ENCODE measurements at places on chromosomes 2 and 18.

GRCh38 chr2:166229678-166230023 is 101.8 kb upstream of the SCN1A start:
- DNase-seq, result no peak

DNA sequence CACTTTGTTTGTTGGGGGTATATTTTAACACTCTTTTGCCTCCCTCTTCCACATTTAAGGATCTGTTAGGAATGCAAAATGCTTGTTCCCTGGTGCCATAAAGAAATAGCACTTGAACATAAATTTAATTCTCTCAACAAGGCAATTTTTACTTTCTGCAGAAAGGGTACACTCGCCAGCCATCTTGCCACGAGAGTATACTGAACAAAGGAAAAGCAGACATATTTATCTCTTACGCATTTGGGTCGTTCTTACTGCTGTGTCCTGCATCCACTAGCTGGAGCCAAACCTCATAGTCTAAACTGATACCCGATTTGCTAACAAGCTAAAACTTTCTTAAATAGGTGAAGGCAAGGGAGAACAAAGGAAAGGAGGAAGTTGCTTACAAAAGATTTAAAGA is 129.5 kb downstream of the B3GNT2 start:
- DNase-seq, result no peak

DNA sequence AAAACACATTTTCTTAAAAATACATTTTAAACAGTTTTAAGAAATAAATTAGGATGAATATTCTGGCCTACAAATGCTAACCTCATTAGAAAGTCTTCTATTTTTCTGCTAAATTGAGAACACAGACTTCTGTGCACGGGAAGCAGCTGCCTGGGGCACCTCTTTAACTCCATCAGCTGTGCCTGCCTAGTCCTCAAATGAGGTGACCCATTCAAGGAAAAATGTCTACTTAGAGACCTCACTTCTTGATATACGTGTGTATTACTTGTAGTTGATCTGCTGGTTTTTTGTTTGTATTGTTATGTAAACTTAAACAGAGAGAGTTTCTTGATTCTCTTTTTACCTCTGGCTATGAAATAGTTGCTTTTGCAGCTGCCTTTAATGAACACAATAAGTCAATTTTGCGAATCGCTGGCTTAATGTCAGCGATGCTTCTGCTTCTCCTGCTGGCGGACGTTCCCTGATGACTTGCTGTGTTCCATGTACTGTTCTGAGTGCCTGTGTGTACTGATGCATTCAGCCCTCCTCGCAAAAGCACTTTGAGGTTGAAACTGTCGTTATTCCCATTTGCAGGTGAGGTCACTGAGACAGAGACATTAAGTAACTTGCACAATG is 88.7 kb upstream of the TXNDC2 start:
- no peak for DNase-seq

DNA sequence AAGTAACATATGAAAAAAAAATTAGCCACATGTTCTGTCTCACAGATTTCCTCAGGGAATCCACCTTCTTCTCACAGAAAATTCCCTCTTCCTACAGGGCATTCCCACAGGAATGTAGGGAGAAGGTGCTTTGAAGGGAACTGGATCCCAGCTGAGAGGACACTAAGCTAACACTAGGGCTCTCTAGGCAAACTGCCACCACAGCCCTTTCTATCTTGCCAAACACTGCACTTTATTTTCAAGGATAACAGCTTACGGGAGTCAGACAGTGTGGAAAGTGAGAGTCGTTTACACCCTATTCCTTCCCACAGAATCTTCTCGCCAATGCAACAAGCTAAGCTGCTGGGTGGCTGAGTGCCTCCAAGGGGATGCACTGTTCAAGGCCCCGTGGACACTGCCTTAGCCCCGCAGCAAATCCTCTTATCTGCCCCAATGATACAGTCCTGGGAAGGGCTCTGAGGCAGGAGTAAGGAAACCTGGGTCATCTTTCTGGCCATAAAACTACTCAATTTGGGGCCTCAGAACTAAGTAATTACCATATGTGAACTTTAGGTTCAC is 76.9 kb downstream of the CCDC93 start:
- no peak for DNase-seq

- DNase-seq, result no peak
Observed at GRCh38 chr18:70448588-70448987, 159.7 kb downstream of the SOCS6 start.

GRCh38 chr2:162782138-162782537 is 56.4 kb downstream of the KCNH7 start:
- no peak for DNase-seq

GRCh38 chr2:238895891-238896600 is 48.2 kb downstream of the TWIST2 start:
- peak; percentile 94 for DNase-seq

DNA sequence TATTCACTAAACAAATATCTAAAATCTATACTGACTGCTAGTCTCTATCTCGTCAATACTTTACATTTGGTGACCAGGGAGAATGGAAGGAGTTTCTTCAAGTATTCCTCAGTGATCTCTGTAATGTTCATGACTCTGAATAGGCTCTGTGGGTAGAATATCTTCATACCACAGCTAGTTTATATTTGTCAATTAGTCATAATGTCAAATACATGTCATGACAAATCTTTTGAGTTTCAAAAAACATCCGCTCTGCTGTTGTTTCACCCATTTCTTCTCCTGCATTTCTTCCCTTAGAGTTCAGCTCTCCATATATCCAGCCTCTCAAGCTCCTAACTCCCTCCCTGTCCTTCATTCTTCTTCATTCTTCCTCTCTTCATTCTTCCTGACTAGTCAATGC is 206.5 kb upstream of the FANCL start:
- DNase-seq, result no peak

DNA sequence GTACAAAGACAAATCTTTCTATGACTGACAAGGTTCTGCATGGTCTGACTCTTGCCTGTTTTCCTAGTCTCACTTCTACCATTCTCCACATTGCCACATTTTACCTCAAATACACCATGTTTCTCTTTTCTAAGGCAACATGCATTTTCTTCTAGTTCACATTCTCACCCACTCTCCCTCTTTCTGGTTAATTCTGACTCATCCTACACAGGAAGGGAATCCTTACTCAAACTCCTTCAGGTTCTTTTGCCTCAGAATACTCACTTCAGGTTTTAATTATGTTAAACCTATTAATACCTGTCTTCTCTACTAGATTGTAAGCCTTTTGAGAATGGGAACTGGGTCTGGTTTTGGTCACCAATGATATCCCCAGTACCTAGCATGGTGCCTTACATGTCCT is 47.2 kb downstream of the MAP2 start:
- peak; percentile 38 for DNase-seq

- no peak for DNase-seq
Observed at GRCh38 chr2:171185165-171185818, 24.6 kb upstream of the TLK1 start.

- DNase-seq, result no peak
Observed at GRCh38 chr18:11025671-11026070, 123.7 kb downstream of the PIEZO2 start.

- no peak for DNase-seq
Observed at GRCh38 chr2:229342376-229342775, 71.3 kb upstream of the PID1 start.

DNA sequence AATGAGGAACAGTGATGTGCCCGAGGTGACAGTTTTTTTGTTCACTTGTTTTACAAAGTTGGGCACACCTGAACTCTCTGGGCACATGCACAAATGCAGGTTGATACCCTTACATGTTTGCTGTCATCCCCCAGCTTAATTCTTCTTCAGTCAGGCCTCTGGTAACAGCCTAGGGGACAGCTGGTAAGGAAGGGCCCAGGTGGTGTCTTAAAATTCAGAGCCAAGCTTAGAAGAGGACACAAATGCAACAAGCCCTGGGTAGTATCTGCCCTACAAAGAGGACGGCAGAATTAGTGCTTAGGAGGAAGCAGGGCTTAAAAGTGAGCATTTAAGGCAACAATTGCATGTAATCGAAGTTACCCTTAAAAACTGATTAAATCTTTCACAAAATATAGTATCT is 171.9 kb upstream of the ACAA2 start:
- DNase-seq, result no peak

GRCh38 chr2:120469426-120469825 is 123.5 kb downstream of the INHBB start:
- DNase-seq, result no peak

- no peak for DNase-seq
Observed at GRCh38 chr18:10901329-10901728, 248.0 kb downstream of the PIEZO2 start.
